Occipital lobe (tissue), 3 donors: ENCODE measurements at places on chromosomes 11 and 22. TPM values are rescaled to one million over a fixed set of nuclear protein-coding genes. Genes with fewer than 3 reads are reported as not detected.

- no peak for DNase-seq
Measured at GRCh38 chr11:8812438-8812837, 98.6 kb upstream of the AKIP1 start.

Gene IFITM10
- 0.31 TPM for total RNA-seq

DNA sequence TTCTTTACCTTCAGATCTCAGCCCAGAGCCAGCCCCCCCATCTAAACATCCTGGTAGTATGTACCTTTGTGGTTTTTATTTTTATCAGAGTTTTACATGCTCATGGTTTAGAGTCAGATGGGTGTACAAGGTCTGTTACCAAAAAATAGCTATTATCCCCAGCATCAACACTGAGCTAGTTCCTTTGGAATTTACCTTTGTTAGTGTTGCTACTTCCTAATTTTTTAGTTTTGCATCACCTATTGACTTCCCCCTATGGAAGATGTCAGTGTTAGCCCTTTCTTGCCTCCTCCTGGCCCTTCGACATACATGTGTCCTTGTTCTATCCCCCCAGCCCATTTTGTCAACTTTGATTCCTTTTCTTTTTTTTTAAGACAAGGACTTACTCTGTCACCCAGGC lies 7.4 kb downstream of the UPB1 start:
- DNase-seq, result no peak

DNA sequence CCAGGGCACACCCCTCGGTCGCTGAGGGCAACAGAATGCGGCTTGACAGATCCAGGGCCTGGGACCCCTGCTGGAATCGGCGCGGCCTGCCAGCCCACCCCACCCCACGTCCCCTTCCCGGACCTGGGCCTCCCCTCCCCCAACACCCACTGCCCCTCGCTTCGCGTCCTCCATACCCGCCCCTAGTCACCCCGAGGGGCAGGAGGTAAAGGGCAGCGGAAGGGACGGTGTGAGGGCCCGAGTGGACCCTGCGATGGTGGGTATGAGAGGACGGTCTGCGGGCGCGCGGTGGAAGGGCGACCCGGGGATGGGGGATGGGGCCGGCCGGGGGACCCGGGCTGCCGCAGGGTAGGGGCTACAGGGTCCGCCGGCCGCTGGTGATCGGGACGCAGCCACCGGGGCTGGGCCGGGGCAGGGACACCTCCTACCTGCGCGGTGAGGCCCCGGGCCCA lies 311 bp downstream of the APBB1 start:
- no peak for DNase-seq

DNA sequence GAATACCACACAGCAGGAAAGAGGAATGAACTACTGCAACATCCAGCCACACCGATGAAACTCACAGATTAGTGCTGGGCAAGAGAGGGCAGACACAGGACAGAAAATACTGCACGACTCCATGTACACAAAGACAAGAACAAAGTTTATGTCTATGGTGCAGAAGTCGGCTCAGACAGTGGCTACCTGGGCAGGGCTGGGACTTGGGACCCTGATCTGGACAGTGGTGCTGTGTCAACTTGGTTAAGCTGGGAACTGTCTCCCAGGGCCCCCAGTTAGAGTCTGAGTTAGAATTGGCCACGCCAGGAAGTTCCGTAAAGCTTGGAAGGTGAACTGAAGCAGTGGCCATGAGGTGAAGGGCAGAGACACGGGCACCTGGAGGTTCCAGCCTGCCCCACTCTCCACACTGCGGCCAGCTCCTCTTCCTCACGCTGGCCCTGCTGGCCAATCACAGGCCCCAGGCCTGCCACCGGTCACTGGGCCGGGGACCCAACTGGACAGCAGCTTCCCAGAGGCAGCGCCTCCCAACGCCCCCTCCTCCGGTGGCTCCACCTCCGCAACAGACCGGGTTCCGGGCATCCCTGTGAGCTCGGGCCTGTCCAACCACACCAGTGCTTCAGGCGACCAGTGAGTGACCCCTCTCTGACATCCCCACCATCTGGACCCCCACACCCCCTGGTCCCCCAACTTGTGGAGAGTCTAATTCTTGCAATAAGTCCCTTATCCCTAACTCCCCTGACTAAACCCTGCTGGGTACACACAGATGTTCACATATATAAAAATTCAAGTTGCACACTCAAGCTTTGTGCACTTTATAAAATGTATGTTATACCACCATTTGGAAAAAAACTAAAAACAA lies 93.7 kb downstream of the MICAL3 start:
- no peak for DNase-seq
